ENCODE measurements at places on chromosomes 1 and 21. TPM values are rescaled to one million over a fixed set of nuclear protein-coding genes. Genes with fewer than 3 reads are reported as not detected.

Gene GPR37L1
- polyA plus RNA-seq = 0.04 TPM

Gene LGR6
- 0.57 TPM for polyA plus RNA-seq

Gene SLC16A4
- polyA plus RNA-seq = 8.5 TPM

Gene DNASE2B
- 4.9 TPM for polyA plus RNA-seq

Gene RAP1A
- polyA plus RNA-seq = 72.2 TPM

Gene NR1I3
- polyA plus RNA-seq = 0.17 TPM

Gene CFHR1
- polyA plus RNA-seq = 0.39 TPM

Gene TNFRSF9
- 2.0 TPM for polyA plus RNA-seq

Gene MATN1
- polyA plus RNA-seq = 0.15 TPM

Gene HRNR
- 0.02 TPM for polyA plus RNA-seq

Gene DSTYK
- polyA plus RNA-seq = 3.5 TPM

Gene WNT2B
- polyA plus RNA-seq = 2.7 TPM

Gene IFI44L
- 3.3 TPM for polyA plus RNA-seq

Gene SLC35D1
- 3.4 TPM for polyA plus RNA-seq

Gene FCRL6
- polyA plus RNA-seq = 0.82 TPM

Gene IL12RB2
- 0.48 TPM for polyA plus RNA-seq

Gene CELSR2
- 1.4 TPM for polyA plus RNA-seq

Gene MAD2L2
- 32.8 TPM for polyA plus RNA-seq

Gene PCBP3
- 1.6 TPM for polyA plus RNA-seq

Gene AQP10
- 1.4 TPM for polyA plus RNA-seq

Gene FCRL1
- polyA plus RNA-seq = 0.26 TPM

Gene THEM5
- not detected for polyA plus RNA-seq

Gene KCNJ6
- polyA plus RNA-seq = 0.02 TPM

Gene NVL
- 41.5 TPM for polyA plus RNA-seq

Gene RNF186
- polyA plus RNA-seq = not detected

Gene TMEM54
- 56.6 TPM for polyA plus RNA-seq

Gene CASQ1
- polyA plus RNA-seq = 0.26 TPM

Gene SRSF10
- polyA plus RNA-seq = 74.2 TPM

Gene DSCAM
- 0.02 TPM for polyA plus RNA-seq

Gene KIRREL1
- polyA plus RNA-seq = 19.2 TPM

Gene SH3D21
- polyA plus RNA-seq = 9.9 TPM

Gene OR2T11
- not detected for polyA plus RNA-seq

Gene IGSF21
- polyA plus RNA-seq = 1.0 TPM

Gene FCGR3A
- 211 TPM for polyA plus RNA-seq

Gene FCGR2B
- polyA plus RNA-seq = 12.0 TPM

Gene KCND3
- polyA plus RNA-seq = 1.8 TPM

Measured in lung (tissue), 17 donors.